LoVo (cell line): ENCODE measurements at places on chromosomes 1 and 21.

GRCh38 chr21:33971492-33972013 lies 55.9 kb upstream of the ATP5PO start:
- peak; percentile 71 for DNase-seq

DNA sequence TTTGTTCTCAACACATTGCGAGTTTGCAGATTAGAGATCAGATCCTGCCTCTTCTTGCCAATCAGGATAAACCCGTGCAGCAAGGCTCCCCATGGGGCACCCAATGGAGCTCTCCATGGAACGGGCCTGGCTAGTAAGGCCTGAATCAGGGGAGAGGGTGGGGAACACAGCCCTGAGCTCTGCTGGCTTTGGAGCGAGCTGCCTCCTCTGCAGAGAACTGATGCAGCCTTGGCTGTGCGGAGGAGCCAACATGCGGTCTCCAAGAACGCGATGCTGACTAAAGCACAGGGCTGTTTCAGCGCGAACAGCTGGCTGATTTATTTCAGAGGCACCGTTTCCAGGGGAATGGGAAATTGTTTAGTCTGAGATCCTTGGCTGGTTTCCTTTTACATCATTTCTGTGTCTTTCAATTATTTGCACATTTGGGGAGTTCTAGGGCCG lies 139.7 kb downstream of the TSEN15 start:
- DNase-seq, result no peak

DNA sequence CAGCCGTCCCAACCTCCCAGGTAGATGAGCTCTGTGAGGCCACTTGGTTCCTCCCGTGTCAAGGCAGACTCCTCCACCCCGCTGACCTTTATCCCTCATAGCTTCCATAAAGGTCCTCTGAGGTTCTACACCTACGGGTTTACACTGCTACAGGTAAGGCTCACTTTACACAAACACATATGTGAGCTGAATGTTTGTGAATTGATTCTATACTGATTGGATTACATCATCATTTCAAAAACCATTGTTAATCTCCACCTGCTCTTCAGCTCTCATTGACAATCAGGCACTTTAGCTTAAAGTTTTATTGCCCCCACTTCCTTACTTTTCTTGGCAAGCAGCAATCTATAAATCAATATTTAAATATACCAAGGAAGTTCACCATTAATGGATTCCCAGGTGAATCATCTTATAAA lies 12.8 kb upstream of the RGS16 start:
- DNase-seq, result no peak

GRCh38 chr1:31781138-31781755 lies 17.1 kb upstream of the ADGRB2 start:
- DNase-seq, result no peak

DNA sequence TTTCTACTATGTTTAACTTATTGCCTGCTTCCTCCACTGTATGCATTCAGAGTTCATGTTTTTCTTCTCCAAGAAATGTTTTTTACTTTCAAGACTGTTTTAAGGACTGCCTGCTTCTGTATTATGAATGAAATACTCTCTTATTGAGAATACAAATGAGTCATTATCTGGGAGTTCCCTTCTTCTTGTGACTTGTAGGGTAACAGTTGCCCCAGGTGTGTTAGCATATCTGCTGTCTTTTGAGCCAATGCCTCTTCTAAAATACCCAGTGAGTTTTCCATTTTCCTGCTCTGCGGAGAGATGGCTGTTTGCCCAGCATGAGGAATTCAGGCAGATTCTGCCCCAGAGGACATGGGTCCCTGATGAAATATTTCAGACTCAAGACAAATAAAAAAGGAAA lies 34.1 kb upstream of the ST6GALNAC5 start:
- no peak for DNase-seq

DNA sequence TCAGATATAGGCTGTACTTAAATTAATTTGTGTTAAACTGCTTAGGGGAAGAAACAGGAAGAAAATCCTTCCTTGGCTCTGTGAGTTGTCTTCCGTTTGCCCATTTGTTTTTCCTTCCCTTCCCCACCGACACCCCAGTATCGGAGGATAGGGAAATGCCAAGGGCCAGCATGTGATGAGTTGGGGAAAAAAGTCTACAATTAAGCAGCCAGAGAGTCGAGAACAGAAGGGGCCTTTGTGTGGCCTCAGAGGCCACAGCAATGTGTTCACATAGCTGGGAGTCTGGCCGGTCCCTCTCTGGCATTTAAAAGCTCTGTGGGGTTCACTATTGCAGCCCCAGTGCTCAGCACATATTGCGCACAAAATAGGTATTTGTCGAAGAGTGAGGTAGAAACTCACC lies 489.3 kb downstream of the MATN1 start:
- DNase-seq, result no peak

GRCh38 chr1:48777219-48777895 lies 666 bp upstream of the BEND5 start:
- no peak for DNase-seq

GRCh38 chr1:225700164-225700821 lies 47.4 kb upstream of the ENAH start:
- peak; percentile 80 for DNase-seq

DNA sequence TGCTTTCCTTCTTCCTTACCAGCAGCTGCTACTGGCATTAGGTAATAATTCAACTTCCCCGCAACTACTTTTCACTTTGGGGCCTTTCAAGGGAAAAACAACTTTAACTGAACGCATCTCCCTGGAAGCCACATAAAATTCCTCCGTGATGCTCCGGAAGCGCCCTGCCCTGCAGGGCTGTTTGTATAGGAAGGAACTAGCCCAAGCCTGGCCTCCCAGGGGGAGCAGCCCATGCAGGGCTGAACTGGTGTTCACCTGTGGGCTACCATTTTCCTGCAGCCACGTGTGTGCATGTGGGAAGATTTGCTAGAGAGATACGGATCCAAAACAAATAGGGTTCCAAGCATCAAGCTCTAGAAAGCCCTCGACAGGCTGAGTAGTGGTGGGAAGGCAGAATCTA lies 14.4 kb downstream of the CLDN14 start:
- DNase-seq, result no peak

DNA sequence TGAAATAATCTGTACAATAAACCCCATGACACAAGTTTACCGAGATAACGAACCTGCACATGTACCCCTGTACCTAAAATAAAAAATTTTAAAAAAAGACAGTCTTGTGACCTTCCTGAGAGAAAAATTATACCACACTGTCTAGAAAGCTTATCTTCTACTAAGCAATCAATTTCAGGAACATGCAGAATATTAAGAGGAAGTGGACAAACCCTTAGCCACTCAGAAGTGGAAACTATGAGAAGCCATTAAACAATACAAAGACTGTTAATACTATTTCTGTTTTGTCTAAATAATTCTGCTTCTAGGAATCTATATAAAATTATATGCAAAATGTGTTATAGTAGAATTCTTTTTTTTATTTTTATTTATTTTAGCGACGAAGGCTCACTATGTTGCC lies 93.9 kb downstream of the ADAMTS1 start:
- no peak for DNase-seq

DNA sequence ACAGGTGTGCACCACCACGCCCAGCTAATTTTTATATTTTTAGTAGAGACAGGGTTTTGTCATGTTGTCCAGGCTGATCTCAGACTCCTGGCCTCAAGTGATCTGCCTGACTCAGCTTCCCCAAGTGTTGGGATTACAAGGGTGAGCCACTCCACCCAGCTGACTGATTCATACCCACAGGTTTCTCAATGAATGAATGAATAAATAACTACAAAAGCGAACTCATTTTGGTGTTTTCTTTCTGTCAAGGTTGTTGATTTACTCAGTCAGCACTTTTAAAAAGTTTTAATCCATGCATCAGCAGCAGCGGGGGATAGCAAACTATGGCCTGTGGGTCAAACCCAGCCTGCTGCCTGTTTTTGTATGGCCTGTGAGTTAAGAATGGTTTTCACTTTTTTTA lies 217.5 kb downstream of the FAF1 start:
- DNase-seq, result no peak

- no peak for DNase-seq
These were observed 104.5 kb downstream of the CENPF start for GRCh38 chr1:214707306-214708087.

- DNase-seq, result no peak
These were observed 17.2 kb downstream of the DNAJC16 start for GRCh38 chr1:15543589-15544568.

DNA sequence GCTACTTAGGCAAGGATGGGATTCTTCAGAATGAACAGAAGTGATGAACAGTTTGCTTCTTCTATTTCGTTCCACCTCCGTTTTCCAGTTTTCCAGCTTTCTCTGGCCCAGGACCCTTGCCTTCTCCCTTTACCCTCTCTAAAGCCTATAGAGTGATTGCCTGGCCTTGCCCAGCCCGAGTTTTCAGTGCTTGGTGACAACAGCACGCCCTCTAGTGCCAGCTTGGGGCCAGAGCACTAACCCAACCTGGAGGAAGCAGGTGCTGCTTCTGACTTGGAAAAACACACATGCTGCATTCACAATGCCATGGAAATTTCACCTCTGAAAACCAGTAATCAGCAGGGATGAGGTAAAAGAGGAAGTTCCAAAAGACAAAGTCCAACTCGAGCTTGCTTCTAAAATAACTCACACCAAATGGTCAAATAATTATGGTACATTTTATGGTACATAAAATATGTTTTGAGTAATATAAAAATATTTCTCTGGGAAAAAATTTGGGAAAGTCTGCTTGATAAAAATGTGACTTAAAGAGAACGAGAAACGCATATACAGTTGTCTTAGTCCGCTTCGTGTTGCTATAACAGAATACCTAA lies 26.1 kb downstream of the UBE2T start:
- DNase-seq, result peak; percentile 75

- no peak for DNase-seq
These were observed 34.4 kb downstream of the WNT9A start for GRCh38 chr1:227913396-227913763.
